Osteocyte (in vitro differentiated cells): ENCODE measurements at places on chromosomes 7 and 10. TPM values are rescaled to one million over a fixed set of nuclear protein-coding genes. Genes with fewer than 3 reads are reported as not detected.

Gene AGK
- 24.8 and 27.8 TPM in 2 replicates for total RNA-seq

DNA sequence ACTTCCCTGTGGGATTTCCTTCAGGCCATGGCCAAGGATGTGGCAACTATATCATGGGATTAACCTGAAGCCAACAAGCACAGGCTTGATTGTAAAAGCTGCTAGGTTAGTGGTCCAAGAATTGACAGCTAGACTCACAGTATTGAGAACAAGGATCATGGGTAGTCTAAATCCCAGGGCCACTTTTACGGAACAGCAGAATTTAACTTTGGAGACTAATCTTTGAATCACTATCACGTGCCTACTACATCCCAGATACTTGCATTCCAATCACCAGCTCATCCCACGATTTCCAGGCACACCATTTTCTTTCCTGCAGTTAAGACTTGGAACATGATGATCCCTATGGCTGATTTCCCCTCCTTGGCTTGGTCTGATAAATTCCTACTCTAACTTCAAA lies 65.6 kb upstream of the ADO start:
- H3K27ac ChIP-seq: no peak overlapping the region
- H3K27me3 ChIP-seq: no peaks in the 10 kb centered on the region
- no peak overlapping the region for H3K4me3 ChIP-seq
- no peaks in the 10 kb centered on the region for H3K36me3 ChIP-seq

GRCh38 chr10:92760609-92761008 lies 70.9 kb downstream of the HHEX start:
- H3K4me3 ChIP-seq: no peak overlapping the region
- H3K36me3 ChIP-seq: no peaks in the 10 kb centered on the region
- H3K4me1 ChIP-seq: peaks cover 31% of the 10 kb centered on the region
- H3K27me3 ChIP-seq: no peaks in the 10 kb centered on the region

Gene WEE2
- total RNA-seq: not detected in 2 replicates

GRCh38 chr10:106284802-106285587 lies 879.5 kb downstream of the SORCS1 start:
- H3K27me3 ChIP-seq: no peaks in the 10 kb centered on the region
- H3K27ac ChIP-seq: no peak overlapping the region
- H3K36me3 ChIP-seq: no peaks in the 10 kb centered on the region
- no peak for DNase-seq
- H3K4me1 ChIP-seq: no peaks in the 10 kb centered on the region
- no peak overlapping the region for H3K4me3 ChIP-seq
